ENCODE measurements at places on chromosomes 1 and 21. TPM values are rescaled to one million over a fixed set of nuclear protein-coding genes. Genes with fewer than 3 reads are reported as not detected.

CD164L2 gene
- 1.1 TPM for total RNA-seq

SAMSN1 gene
- not detected for total RNA-seq

GBP1 gene
- total RNA-seq = 9.5 TPM

PYGO2 gene
- 7.4 TPM for total RNA-seq

S100B gene
- total RNA-seq = not detected

OR2L5 gene
- not detected for total RNA-seq

TMEM222 gene
- 17.1 TPM for total RNA-seq

Measured in bronchial epithelial cell (primary cell).